ENCODE measurements at places on chromosomes 16 and 17.
A peak's percentile ranks its signal among the peaks of the same experiment; 100 is the strongest.

GRCh38 chr16:81457326-81458133, 12.9 kb downstream of the CMIP start:
- no peak for DNase-seq

DNA sequence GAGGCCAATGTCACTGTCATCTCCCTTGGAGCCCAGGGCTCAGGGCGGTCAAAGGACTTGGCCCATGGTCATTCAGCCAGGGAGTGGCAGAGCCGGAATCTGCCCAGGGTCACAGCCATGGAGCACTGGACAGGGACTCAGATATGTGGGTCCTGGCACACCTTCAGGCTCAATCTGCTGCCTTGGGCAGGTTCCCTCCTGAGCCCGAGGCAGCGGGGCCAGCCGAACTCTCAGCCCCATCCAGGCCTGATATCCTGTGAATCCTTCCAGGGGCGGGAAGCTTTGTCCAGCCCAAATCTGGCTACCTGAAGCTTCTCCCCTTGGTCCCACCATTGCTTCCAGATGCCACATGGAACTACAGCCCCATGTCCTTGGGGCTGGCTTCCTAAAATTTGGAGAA, 12.2 kb upstream of the CDIPT start:
- DNase-seq = no peak

DNA sequence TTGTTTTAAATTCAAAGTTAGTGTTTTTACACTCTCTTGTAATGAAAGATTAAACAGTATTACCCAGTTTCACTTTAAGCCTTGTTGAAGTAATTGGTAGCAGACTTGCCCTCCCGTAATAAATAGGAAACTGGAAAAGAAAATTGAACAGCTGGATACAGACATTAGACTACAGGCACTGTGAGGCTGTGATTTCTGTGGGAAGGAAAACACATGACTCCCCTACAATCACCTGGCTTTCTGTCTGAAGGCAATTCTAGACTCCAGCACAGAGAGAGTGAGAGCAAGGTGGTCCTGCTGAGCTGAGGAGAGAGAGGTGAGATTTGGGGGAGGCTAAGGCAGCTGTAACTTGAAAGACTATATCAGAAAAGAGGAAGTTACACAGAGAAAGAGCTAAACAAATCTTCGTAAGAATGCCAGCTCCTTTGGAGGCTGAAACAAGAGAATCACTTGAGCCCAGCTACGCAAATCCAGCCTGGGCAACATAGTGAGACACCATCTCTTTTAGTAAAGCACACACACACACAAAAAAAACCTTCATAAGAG, 57.8 kb upstream of the CDYL2 start:
- DNase-seq = no peak

DNA sequence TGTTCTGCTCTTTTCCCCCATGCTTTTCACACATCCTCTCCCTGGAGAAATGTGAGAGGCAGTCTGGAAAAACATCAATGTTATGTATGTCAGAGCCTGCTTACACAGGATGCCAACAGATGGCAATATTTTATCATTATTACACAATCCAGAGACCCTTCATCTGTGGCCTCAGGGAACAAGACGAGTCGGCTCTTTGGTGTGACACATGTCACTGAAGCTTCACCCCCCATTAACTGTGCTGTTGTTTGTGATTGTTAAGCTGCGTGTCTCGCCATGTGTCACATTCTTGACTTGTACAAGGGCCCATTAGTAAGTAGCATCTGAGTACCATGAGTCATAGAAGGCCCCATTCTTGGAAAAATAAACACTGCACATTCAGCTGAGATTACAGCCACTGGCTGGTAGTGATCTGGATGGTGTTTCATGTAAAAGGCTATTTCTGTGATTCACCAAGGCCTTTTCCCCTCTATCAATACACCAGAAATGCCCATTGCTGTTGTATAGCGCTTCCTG, 682.1 kb upstream of the SOX9 start:
- no peak for DNase-seq

DNA sequence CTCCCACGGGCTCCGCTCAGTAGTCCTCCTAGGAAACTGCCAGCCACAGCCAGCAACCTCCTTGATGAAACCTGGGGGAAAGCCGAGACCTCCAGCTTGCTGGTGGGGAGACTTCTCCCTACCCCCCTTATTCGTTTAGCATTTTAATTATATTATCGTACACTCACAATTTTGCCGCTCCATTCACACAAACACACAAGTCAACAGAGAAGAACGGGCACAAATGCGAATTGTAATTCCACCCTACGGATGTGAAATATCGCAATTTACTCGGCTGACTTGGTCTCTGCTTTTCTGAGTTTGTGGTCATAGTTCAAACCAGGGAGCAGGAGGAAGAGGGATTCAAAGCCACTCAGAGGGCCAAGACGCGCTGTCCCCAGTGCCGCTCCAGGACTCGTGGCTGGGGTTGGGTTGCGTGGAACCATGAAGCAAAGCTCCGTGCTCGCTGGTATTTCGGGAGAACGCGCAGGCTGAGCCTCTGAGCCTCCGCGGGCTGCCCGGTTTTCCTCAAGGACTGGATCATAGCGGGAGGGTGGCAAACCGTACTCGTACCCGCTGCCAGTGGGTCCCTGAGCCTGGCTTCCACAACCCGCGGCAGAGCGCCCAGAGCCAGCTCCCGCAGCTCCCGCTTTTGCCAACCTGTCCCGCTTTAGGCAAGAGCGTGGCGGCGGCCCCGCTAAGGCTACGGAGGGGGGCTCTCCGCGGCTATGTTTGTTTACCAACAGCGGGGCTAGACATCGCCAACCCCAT, 2.0 kb downstream of the LHX1 start:
- no peak for DNase-seq

GRCh38 chr16:17305694-17306093, 165.1 kb downstream of the XYLT1 start:
- DNase-seq = peak; percentile 43

DNA sequence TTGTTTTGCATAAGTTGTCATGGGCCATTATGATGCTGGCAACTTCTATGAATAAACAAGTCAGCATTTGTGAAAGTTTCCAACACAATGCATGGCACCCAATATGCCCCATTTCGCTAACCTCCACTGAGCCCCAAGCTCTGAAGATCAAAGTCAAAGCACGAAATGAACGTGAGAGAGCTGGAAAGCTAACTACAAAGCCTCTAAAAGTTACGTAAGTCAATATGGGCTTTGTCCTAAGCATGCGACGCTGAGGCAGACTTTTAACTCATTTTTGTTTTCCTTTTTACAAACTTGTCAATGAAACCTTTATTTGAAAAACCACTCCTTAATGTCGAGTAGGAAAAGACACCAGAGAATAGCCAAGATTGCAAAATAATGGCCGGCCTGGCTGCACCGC, 131.6 kb upstream of the NUDT7 start:
- DNase-seq = no peak

DNA sequence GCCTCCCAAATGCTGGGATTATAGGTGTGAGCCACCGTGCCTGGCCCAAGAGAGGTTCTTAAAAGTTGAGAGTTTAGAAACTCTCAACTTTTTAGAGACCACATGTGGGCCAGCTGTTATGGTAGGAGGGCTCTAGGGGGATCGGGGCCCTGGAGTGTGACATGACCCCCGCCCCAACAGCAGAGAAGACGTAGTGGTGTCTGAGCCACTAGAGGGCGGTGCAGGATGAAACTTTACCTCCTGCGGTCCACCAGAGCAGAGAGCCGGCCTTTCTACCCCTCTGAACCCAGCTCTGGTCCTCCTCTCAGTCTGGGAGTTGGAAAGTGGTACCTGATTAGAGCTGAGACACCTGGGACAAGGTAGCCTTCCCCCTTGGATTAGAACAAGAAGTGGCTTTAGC, 7.4 kb downstream of the CDK5RAP3 start:
- peak; percentile 76 for DNase-seq

DNA sequence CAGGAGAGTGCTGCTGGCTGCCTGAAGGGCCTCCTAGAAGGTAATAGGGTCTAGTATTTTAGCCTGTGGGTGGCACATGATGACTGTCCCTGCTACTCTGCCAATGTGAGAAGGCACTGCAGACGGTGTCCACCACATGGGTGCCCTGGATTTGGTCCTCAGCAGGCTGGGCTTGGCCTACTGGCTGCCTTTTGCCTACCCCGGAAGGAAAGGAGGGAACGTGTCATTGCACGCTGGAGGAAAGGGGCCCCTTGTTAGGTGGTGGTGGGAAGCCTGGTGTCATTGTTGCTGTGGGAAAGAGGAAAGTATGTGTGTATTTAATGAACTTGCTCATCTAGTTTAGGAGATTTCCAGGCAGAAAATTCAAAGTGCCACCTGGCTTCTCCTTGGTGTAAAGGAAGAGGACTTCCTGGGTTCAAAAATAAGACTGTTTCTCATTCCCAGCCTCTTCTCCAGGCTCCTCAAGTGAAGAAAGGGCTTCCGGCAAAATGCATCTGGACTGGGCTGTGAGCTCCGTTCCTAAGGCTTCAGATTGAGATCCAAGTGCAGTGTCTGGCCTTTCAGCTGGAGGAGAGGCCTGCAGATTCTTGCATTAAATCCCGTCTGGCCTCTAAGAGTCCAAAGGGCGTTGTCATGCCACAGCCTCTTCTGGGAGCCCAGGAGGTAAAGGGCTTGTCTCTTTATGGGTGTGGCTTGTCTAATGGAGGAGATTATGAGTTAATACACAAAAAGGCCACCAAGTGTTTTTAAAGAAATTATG, 55.1 kb downstream of the RPTOR start:
- no peak for DNase-seq

DNA sequence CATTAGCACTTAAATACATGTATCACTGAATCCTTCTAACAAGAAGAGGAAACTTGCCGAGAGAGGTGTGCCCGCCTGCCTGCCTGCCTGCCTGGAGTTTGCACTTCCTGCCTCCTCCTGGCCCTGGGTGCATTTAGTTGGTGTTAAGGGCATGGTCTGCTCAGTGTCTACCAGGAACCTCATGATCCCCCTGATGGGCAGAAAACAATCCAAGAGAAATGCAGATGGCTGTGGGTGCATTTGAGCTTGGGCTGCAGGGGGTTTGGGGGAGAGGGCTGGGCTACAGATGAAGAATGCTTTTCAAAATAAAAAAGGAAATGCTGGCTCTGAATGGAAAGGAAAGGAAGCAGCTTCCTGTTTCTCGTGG, 10.1 kb downstream of the KSR1 start:
- peak; percentile 64 for DNase-seq

DNA sequence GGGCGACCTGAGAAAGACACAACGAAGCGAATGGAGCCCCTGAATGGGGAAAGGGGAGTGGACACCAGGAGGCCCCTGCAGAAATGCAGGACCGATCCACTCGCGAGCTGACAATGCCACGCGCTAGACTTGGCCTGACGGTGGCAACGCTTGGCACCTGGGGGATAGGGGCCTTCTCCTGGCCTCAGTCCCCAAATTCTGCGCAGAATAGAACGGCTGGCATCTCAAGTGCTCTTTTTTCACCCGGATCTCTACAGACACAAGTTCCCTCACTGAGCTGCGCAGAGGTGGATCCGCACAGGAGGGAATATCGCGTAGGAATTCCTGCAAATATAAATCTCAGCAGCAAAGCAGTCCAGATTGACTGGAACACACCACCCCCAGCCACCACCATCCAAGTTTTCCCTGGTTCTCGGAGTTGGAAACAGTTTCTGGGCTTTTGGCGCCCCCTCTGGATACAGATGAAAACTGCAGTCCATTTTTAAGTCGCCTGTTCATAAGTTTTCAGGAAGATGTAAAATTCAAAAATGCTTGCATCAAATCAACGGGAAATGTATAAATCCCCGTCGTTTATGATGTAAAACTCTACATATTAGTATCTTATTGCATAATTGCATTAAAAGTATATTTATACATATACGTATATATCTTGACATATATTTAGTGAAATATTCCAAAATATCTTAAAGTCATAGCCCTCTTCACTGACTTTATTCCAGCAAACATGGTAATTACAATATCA, 2.3 kb upstream of the SOX9 start:
- DNase-seq = no peak

DNA sequence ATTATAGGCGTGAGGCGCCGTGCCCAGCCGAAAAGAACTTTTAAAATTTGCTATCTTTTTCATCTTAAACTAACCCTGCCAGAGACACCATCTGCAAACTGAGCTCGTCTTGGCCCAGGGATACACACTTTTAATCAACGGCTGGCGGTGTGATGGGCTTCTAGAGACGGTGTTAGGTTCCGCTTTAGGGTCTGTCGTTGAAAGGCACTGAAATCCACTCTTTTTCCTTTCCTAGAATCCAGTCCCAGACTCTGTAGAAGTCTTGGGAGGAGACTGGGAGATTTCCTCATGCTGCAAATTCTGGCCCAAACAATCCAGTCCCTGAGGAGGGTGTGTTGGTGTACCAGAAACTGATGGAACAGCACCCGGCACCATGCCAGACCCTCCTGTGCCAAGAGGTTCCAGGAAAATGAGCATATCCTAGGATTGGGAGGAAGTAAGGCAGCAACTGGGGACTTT, 52.0 kb upstream of the TEX2 start:
- no peak for DNase-seq

GRCh38 chr17:2140683-2141082, 85.8 kb downstream of the HIC1 start:
- no peak for DNase-seq

DNA sequence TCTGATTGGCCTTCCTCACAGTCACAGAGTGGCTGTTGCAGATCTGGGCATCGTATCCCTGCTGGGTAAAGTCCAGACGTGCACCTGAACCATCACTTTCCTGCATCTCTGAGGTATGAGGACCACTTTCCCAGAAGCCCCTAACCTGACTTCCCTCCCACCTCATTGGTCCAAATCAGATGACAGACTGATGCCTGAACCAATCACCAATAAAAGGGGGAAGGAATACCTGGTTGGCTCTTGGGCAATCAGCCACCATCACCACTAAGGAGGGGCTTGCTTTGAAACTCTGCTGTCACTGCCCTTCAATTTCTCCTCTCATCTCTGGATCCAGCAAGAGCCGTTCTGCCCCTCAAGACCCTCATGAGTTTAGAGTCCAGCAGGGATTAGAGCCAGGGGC, 13.6 kb upstream of the WFDC1 start:
- no peak for DNase-seq

Measured in activated CD8-positive, alpha-beta memory T cell treated with anti-CD3 and anti-CD28 coated beads, Interleukin-2, amount 10 ng/mL, durations not matched to agents 7 days and 5 days (primary cell).